ENCODE measurements at places on chromosomes 13 and 19.
A peak's percentile ranks its signal among the peaks of the same experiment; 100 is the strongest.

DNA sequence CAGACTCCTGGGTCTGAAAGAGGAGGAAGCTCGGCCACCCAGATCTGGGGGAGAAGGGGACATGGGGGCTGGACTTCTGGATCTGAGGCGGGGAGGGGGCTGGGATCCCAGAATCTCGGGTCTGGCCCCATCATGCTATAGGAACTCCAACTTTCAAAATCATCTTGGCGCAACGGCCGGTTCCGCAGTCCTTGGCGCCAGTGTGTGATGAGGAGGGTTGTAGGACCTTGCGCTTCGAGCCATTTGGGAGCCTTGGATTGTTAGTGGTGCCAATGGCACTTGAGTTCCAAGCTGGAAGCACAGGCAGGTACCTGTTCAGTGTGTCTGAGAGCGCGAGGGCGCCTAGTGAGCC, 324 bp downstream of the RUVBL2 start:
- no peak for DNase-seq
- peaks cover 15% of the 10 kb centered on the region for H3K4me1 ChIP-seq
- peak overlapping the region; percentile 63 for H3K4me3 ChIP-seq
- H3K27me3 ChIP-seq = no peaks in the 10 kb centered on the region

GRCh38 chr13:24911133-24911908, 147.4 kb downstream of the RNF17 start:
- H3K4me1 ChIP-seq = no peaks in the 10 kb centered on the region
- H3K36me3 ChIP-seq = peaks cover 4% of the 10 kb centered on the region
- H3K4me3 ChIP-seq = no peak overlapping the region
- no peaks in the 10 kb centered on the region for H3K27me3 ChIP-seq
- DNase-seq = peak; percentile 15

- no peak overlapping the region for H3K4me3 ChIP-seq
- DNase-seq = no peak
- H3K27me3 ChIP-seq = no peaks in the 10 kb centered on the region
- peaks cover 5% of the 10 kb centered on the region for H3K4me1 ChIP-seq
- H3K27ac ChIP-seq = peak overlapping the region; percentile 70
- peaks cover 5% of the 10 kb centered on the region for H3K36me3 ChIP-seq
These were observed 18.5 kb downstream of the PPP1R12C start for GRCh38 chr19:55098716-55099556.

- no peaks in the 10 kb centered on the region for H3K36me3 ChIP-seq
- DNase-seq = no peak
- H3K27ac ChIP-seq = no peak overlapping the region
These were observed 2.3 kb upstream of the KDM4B start for GRCh38 chr19:4966591-4966990.

DNA sequence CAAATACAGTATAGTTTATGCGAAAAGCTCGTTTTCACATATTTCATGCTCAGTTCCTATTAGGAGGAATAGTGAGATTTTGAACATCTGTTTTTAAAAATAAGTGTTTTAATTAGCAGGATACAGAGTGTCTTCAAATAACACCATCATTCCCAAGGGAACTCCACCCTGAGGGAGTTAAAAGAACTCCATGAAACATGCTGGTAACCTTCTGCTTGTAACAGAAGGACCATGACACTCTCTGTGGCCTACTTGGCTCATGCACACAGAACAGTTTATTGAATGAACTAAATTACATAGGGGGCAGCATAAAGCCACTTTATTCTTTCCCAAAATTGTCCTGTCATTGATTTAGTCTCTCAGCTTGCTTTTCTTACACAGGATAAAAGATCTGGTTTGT, 809.5 kb upstream of the SLITRK6 start:
- DNase-seq = no peak
- no peak overlapping the region for H3K4me3 ChIP-seq
- H3K27ac ChIP-seq = no peak overlapping the region

DNA sequence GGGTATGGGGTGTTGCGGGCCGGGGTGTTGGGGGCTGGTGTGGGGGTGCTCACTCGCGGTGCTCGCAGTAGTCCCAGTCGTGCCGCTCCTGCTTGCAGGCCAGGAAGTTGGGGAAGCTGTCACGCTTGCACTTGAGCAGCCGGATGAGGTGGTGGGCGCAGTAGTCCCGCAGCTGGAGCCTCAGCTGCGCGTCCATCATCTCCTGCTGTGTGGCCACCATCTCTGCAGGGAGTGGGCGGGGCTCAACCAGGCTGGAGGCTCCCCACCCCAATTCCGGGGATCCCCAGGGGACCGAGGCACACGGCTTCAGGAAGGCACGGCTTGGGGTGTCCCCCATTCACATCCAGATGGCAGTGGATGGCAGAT, 5.2 kb downstream of the NDUFB7 start:
- peaks cover 14% of the 10 kb centered on the region for H3K4me1 ChIP-seq
- H3K27ac ChIP-seq = no peak overlapping the region
- H3K27me3 ChIP-seq = no peaks in the 10 kb centered on the region
- no peak for DNase-seq
- H3K4me3 ChIP-seq = no peak overlapping the region
- H3K36me3 ChIP-seq = peaks cover 3% of the 10 kb centered on the region

GRCh38 chr13:109983447-109983846, 197.1 kb upstream of the IRS2 start:
- H3K4me3 ChIP-seq = no peak overlapping the region
- H3K36me3 ChIP-seq = no peaks in the 10 kb centered on the region
- no peaks in the 10 kb centered on the region for H3K4me1 ChIP-seq
- no peak for DNase-seq

DNA sequence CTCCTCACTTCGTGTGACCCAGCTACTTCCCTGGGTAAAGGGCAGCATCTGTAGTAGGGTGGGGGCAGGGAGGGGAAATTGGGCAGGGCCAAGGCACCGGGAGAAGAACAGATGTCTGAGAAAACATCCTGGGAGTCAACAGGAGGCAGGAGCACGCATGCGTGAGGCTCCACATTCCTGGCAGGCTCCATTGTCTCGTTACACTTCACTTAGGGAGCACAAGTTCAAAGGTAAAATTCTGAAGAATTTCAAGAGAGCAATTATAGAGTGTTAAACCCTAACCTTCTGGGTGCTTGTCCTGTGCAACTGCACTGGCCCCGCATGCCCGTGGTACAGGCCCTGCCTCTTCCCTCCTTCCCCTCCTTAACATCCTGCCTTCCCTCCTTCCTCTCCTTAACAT, 79.6 kb upstream of the POMP start:
- no peaks in the 10 kb centered on the region for H3K36me3 ChIP-seq
- H3K4me3 ChIP-seq = no peak overlapping the region
- H3K27me3 ChIP-seq = peaks cover 3% of the 10 kb centered on the region

- H3K4me3 ChIP-seq = no peak overlapping the region
- no peak overlapping the region for H3K27ac ChIP-seq
- DNase-seq = no peak
- no peaks in the 10 kb centered on the region for H3K36me3 ChIP-seq
These were observed 5.8 kb upstream of the FLT3LG start for GRCh38 chr19:49468199-49468598.

DNA sequence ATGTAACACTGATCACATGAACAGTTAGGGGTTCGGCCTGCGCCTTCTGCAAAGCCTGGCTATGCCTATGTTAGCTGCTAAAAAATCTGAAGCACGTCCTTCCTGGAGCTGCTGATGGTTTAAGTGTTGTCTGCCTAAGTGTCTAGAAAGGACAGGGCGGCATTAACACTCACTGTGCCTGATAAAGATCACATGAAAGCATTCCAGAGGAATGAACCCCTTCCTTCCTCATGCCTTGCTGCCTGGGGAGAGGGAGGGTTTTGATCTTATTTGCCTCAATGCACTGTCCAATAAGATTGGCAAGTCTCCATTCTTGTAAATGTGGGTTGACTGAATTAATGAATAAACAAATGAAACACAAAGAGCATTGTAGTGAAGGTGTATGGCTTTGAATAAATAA, 5.2 kb downstream of the DOCK9 start:
- H3K4me1 ChIP-seq = peaks cover 64% of the 10 kb centered on the region
- H3K27ac ChIP-seq = peak overlapping the region; percentile 79
- no peaks in the 10 kb centered on the region for H3K27me3 ChIP-seq
- H3K4me3 ChIP-seq = no peak overlapping the region
- no peaks in the 10 kb centered on the region for H3K36me3 ChIP-seq

- H3K27me3 ChIP-seq = no peaks in the 10 kb centered on the region
- no peak overlapping the region for H3K27ac ChIP-seq
- no peak for DNase-seq
These were observed 24.4 kb downstream of the NLRP13 start for GRCh38 chr19:55907746-55908145.

GRCh38 chr19:29675650-29676186, 10.5 kb downstream of the PLEKHF1 start:
- H3K27me3 ChIP-seq = no peaks in the 10 kb centered on the region
- DNase-seq = no peak
- H3K4me3 ChIP-seq = no peak overlapping the region
- no peaks in the 10 kb centered on the region for H3K36me3 ChIP-seq
- H3K4me1 ChIP-seq = no peaks in the 10 kb centered on the region

All from cardiac muscle cell (in vitro differentiated cells and primary cell).